ENCODE measurements at places on chromosomes 7 and 10. TPM values are rescaled to one million over a fixed set of nuclear protein-coding genes. Genes with fewer than 3 reads are reported as not detected.

- no peak for DNase-seq
These were observed 163.5 kb downstream of the SH3PXD2A start for GRCh38 chr10:103691723-103692435.

DNA sequence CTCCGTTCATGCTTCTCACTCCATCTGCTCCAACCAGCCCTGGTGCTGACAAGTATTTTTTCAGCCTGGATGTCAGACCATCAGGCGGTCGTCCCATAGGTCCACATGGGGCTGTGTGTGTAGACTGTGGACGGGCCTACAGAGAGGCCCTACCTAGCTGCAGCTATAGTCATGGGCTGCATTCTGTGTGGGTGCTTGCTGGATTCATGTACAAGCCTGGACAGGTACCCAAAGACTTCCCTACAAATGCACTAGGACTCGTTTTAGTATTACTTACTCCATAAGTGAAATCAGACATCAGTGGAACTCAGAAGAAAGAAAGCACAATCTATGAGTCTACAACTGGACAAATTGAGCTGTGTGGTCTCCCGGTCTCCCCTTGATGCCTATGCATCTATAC, 146.8 kb downstream of the PKD1L1 start:
- no peak for DNase-seq

DNA sequence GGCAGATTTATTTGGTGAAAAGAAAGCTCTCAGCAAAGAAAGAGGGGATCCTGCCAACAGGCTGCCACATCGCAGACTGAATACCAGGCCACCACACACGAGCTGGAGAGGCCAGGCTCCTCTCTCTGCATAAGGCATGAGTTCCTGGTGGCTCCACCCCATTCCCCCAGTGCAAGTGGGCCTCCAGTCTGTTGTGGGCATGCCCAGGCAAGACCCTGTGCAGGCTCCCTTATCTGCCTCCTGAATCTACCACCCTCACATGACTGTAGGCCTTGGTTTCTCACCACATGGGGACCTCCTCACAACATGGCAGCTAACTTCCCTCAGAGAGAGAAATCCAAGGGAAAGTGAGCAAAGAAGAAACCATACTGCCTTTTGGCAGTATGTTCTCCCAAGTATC, 26.7 kb upstream of the CUL1 start:
- DNase-seq = no peak

DNA sequence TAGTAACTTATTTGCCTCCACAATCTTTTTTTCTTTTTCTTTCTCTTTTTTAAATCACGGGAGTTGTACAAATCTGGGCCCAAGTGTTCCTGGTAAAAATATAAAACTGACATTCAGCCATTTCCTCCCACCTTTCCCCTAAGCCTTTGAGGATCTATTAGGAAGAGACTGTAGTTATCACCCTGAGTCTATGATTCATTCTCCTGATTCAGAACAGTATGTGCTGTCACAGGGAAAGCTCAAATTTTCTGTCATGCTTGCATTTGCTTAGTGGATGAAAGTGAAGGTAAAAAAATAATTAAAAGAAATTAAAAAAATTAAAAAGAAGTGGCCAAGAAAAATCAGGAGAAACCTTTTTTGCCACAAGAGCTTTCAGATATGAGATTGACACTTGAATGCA, 71.7 kb downstream of the KIF20B start:
- no peak for DNase-seq

DNA sequence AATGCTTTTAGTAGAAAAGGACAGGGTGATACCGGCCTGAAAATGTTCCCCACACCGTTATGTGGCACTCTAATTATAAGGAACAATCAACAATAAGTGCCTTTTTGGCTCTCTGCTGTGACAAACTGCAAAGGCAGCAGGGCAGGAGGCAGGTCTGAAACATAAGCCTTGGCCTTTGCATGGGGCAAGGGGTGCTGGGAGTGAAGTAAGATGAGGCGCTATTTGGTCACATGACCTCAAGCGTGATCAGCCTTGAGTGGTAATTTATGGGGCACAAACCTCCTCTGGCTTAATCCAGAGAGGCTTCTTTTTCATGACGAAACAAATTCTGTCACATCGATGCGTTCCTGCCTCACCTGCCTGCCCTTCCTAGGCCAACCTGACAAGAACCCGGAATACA, 202.7 kb downstream of the TAX1BP1 start:
- no peak for DNase-seq

Gene GDF2
- polyA plus RNA-seq = not detected

Gene PDE1C
- 4.9 TPM for polyA plus RNA-seq

Gene LYZL1
- not detected for polyA plus RNA-seq

Gene IL15RA
- polyA plus RNA-seq = 2.9 TPM
